Stimulated activated CD8-positive, alpha-beta memory T cell treated with anti-CD3 and anti-CD28 coated beads, Interleukin-7, amount 100 ng/mL, for 24 hours (primary cell): ENCODE measurements at places on chromosomes 11 and 22.

DNA sequence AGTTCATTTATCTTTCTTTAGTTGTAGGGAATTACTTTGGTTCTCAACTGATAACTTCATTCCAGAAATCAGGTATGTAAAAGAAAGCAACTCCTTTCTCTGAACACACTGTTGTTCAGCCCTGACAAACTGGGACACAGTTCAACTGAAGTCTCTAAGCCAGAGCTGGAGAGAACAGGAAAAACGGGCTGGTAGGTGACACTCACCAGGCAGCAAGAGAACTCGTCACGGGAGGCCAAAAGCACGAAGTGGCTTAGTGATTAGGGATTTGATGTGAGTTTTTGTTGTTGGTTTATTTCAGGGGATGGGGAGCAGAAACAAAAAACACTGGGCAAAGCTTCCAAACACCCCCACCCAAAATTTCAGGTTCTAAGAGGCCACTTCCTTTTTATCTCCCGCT is 54.1 kb downstream of the MYH9 start:
- DNase-seq, result no peak

GRCh38 chr11:23765682-23766252 is 731.1 kb upstream of the LUZP2 start:
- no peak for DNase-seq

DNA sequence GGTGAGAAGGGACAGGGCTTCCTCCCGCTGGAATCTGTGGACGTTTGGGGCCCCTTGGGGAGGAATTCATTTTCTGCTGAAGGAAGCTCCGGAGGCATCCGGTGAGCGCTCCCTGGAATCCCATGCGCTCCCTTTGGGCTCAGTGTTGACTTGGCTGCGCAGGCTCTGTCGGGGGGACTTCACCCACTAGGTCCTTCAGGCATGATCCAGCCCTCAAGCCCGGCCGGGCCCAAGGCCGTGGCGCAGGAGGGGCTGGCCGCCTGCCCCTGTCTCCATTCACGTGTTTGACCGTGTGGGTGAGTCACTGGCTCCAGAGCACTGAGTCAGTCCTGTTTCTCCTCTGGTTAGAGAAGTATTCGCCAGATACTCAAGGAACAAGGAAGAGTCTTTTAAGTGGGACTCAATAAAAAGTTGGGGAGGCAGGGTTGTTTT is 1.4 kb downstream of the CTTN start:
- DNase-seq, result no peak

DNA sequence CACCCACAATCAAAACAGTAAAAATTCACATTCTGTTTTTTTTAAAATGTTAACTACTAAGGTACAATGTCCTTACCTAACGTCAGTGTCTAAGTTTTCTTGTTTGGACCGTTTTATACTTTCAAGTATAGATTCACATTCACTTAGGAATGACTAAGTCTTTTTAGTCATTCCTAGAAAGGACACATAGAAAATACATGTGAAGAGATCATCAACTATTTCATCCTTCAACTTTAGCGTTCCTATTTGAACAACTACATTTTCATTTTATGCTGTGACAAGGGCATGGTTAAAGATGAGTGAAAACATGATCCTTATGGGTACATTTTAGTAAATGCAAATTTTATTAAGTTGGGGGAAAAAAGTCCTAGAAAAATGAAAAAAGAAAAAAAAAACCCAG is 62.8 kb downstream of the DDX10 start:
- no peak for DNase-seq

- DNase-seq, result no peak
These were observed 30.8 kb downstream of the CBL start for GRCh38 chr11:119236891-119237290.

- no peak for DNase-seq
These were observed 4.8 kb downstream of the PMM1 start for GRCh38 chr22:41584881-41585280.
